ENCODE measurements at places on chromosomes 1 and 21.
A peak's percentile ranks its signal among the peaks of the same experiment; 100 is the strongest.

GRCh38 chr1:77671836-77672235, 10.6 kb downstream of the ZZZ3 start:
- DNase-seq, result peak; percentile 44

- DNase-seq, result no peak
Measured at GRCh38 chr21:26686705-26687104, 113.6 kb upstream of the CYYR1 start.

DNA sequence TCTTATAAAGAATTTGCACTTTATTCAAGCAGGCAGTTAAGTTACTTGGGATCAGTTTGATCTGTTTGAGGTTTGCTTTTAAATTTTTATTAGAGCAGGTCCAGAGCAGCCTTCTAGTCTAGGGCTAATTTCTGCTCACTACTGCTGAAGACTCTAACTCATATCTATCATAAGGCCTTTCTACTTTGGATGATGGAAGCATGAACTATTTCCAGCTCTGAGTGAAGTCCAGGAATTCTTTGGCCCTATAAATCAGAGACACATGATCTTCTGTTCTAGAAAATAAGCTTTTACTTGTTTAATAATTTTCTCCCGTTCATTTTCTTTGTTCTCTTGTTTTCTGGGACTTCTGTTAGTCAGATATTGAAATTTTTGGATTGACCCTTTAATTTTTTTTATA, 14.7 kb downstream of the NIBAN1 start:
- DNase-seq, result no peak

DNA sequence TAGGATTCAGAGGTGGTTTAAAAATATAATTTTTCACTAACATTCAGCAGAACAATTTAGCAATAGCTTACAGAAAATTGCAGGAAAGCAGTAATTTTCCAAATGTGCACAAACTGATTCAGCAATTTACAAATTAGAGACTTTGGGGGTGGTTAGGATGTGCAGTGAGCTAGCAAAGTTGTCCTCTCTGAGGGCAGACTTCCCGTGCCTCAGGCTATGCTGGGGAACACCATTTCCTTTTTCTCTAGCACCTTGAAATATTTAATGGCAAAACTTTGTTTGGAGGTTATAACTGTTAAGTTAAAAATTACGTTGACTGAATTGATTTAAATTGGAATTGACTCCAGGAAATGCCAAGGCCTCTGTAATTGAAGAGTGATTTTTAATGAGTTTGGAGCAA, 258.9 kb downstream of the PTBP2 start:
- no peak for DNase-seq

- no peak for DNase-seq
Measured at GRCh38 chr1:230610589-230610988, 31.7 kb upstream of the COG2 start.

GRCh38 chr21:41369105-41369919, 7.5 kb downstream of the MX2 start:
- peak; percentile 17 for DNase-seq

DNA sequence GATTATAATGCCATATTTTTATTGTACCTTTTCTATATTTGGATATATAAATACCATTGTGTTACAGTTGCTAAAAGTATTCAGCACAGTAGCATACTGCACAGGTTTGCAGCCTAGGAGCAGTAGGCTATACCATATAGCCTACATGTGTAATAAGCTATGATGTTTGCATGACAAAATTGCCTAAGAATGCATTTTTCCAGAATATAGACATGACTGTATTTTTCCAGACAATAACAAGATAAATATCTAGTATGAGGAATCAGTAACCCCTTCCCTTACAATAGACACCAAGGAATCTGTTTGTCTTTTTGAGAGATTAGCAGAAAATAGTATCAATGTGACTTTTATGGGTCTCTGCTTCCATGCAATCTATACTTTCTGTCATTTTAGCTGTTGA, 228.6 kb downstream of the GRIK1 start:
- no peak for DNase-seq

GRCh38 chr1:10585242-10585641, 110.5 kb downstream of the PEX14 start:
- no peak for DNase-seq

GRCh38 chr1:165075725-165076370, 280.7 kb downstream of the LMX1A start:
- peak; percentile 35 for DNase-seq

GRCh38 chr1:37731312-37732019, 33.5 kb downstream of the EPHA10 start:
- DNase-seq, result no peak

- no peak for DNase-seq
Measured at GRCh38 chr1:161089251-161089924, at the start of gene NECTIN4. Gene NECTIN4 (minus strand): TSS chr1:161089558. CDS start chr1:161089296, 262 bp downstream.

GRCh38 chr1:175548774-175549173, 194.6 kb downstream of the TNR start:
- no peak for DNase-seq

- no peak for DNase-seq
Measured at GRCh38 chr1:169129109-169129784, 22.8 kb downstream of the ATP1B1 start.

GRCh38 chr1:178174539-178174938, 80.6 kb downstream of the RASAL2 start:
- DNase-seq, result no peak

DNA sequence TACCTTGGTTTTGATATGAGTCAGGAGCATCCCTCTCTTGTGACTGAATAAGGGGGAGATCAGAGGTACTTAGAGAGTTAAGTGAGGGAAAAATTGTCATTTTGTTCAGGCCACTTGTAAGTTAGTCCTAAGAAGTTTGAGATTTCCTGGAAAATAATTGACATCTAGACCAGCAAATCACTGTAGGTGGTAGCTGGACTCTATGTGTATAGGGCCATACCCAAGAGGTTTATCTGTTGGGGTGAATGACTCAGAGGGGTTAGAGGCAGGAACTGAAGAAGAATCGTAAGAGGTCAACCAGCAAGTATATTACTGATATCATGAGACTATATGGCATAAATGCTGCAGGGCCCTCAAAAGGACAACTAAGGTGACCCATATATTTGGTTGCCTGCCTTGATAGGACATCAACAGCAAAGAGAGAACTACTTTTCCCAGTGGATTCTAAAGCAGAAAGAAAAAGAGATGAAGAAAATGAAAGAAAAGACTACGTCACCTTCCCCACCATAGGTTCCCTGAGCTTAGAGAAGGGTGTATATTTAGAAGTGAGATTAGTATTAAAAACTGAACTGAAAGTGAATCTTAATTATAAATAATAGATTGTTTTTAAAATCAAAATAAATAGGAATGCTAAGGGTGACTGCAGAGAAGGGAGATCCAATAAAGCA, 8.0 kb upstream of the RNPC3 start:
- peak; percentile 3 for DNase-seq

- DNase-seq, result no peak
Measured at GRCh38 chr1:231985296-231986023, 358.9 kb downstream of the DISC1 start.

- no peak for DNase-seq
Measured at GRCh38 chr1:61160526-61160925, 78.2 kb downstream of the NFIA start.

- no peak for DNase-seq
Measured at GRCh38 chr1:53367503-53368313, 39.8 kb upstream of the LRP8 start.

DNA sequence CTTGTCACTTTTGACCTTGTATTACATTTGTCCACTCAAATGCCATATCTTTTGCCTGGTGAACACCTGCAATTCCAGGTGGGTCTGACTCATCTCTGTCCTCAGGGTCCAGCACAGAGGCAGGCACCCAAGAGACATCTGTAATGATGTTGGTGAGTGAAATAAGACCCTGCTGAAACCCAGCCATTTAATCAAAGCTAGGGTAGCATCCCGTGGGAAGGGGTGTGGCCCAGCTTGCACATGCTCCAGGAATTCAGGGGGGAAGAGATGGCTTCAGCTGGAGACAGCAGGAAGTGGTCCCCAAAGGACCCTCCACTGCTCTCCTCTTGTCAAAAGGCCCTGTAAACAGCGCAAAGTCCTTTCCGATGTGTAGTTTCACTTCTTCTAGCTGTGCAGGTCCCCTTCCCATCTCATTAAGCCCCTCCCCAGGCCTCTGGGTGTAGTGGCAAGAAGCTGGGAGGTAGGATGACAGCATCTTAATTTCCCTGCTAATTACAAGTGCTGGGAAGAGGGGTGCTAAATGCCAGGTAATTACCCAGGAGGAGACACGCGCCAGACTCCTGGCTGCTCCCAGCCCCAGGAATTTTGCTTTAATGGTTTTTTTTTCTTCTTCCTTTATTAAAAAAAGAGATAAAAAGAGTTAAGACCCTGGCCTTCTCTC, 54.4 kb upstream of the TRABD2B start:
- DNase-seq, result no peak

DNA sequence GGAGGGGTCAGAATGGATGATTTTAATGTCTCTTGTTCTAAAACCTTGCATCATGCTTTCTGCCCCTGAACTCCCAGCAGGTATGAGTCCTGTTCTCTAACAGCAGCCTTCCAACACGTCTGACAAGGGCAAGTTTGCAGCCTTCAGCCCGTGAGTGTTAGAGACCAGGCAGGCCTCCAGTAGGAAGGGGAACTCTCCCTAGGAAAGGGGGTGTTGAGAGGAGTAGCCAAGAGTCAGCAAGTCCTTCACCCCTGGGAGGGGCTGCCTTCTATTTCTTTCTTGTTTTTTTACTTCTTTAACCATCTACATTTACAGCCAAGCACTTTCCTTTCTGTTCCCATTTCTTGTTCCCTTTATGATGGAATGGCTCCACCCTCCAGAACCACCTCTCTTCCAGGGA, 14.2 kb downstream of the BATF3 start:
- DNase-seq, result no peak

- no peak for DNase-seq
Measured at GRCh38 chr1:34625521-34626015, 129.3 kb upstream of the GJB5 start.

GRCh38 chr1:213659580-213660547, 327.9 kb upstream of the PROX1 start:
- no peak for DNase-seq

DNA sequence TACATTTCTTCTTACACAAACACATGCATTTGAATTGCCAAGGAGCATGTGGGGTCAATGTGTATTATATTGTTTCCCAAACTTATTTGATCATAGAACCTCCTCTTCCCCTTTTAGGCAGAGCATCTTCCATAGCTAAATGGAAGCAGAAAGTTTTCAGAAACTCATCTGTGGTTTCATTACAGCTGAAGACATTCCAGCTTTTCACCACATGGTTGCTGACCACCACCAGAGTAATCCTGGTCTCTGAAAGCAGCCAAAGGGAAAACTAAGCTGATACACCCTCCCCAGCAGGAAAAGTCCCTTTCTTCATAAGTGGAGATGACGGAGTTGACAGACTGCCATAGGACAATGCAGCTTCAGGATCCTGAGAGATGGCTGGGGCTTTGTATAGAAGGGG, 30.2 kb upstream of the OTUD3 start:
- DNase-seq, result peak; percentile 55

GRCh38 chr1:203331224-203331623, 19.7 kb downstream of the FMOD start:
- DNase-seq, result no peak

DNA sequence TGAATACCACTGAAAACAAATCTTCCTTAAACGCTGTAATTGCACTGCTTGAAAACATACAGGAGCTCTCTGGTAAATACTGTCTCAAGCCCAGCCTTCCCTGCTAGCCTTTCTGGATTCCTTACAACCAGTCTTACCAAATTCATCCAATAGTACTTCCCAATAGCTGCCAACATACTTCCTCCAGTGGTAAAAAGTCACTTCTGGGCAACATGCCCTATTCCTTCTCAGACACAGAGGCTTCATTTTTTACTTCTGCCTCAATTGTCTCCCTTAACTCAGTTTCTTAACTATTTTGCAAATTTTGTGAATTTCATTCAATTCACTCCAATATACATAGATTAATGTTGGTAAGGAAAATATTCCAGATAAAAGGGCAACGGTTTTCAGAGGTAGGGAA, 166.3 kb downstream of the TBX15 start:
- DNase-seq, result peak; percentile 46

DNA sequence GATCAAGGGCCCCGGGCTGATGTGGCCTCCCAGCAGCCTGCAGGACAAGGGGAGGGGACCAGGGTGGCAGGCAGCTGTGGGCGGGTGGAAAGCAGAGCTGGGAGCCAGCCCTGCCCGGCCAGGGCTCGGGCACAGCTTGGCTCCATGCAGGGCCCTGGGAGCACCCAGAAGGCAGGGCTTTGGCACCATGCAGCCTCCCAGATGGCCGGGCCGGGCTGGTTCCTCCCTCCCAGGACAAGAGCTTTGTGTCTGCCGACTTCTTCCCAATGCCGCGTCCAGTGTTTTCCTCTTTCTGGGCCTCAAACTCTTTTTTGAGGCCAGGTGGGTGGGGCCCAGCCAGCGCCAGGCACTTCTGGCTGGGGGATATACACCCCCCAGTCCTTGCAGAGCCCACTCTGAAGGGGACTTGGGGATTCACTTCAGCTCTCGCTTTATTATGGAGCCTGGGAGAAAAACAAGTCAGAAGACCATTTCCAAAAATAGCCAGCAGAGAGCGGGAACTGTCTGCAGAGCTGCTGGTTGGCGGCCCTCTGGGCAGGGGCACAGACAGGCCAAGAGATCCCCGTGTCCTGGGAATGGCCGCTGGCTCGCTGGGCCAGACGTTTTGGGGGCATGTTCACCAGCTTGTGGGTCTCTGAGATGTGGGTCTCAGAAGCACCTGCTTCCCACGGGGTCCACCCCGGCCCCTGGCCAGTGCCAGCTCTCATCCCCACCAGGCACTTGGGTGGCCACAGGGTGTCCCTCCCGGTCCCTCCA, 103.8 kb upstream of the ARHGEF16 start:
- DNase-seq, result no peak

- peak; percentile 24 for DNase-seq
Measured at GRCh38 chr1:51679435-51679834, 62.5 kb downstream of the OSBPL9 start.

DNA sequence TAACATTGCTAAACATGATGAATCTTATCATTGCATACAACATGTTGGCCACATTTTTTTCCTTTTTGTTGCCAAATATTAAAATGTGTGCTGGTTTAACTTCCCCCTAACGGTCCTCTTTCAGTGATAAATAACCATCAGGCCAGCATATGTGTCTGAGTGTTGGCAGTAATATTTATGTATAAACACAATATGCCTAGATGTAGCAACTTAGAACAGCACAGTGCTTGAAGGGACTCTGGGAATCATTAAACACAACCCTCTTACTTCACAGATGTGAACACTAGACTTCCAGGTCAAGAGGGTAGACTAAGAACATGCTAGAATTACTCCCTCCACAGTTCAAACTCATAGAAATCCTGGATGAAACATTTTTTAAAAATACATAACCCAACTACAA, 581.8 kb downstream of the PLPP3 start:
- DNase-seq, result peak; percentile 93
